ENCODE measurements at places on chromosomes 5 and 9. TPM values are rescaled to one million over a fixed set of nuclear protein-coding genes. Genes with fewer than 3 reads are reported as not detected.
A peak's percentile ranks its signal among the peaks of the same experiment; 100 is the strongest.

GRCh38 chr5:74629326-74629725, 11.2 kb downstream of the ENC1 start:
- no peak for DNase-seq

- DNase-seq = no peak
Observed at GRCh38 chr9:27722866-27723265, 149.6 kb upstream of the C9orf72 start.

GRCh38 chr9:104958751-104959150, 30.8 kb upstream of the ABCA1 start:
- no peak for DNase-seq

GRCh38 chr5:76571559-76571958, 51.6 kb downstream of the F2RL2 start:
- no peak for DNase-seq

DNA sequence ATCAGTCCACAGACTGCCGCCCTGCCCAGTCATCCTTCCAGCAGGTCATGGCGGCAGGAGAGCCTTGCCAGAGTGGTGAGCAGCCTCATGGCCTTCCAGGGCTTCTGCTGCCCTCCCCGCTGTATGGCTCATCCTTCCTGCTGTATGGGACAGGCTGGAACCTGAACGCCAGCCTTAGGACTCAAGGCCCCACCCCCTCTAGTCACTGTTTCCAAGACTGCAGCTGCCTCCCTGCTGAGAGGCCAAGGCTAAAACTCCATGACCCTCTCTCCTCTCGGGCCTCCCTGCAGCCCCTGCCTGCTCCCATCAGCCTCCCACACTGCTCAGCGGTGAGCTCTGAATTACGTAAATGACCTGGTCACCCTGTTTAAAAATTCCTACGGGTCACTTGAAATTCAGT, 227.5 kb downstream of the AGTPBP1 start:
- no peak for DNase-seq

- no peak for DNase-seq
Observed at GRCh38 chr5:51651889-51652288, 268.6 kb downstream of the ISL1 start.

DNA sequence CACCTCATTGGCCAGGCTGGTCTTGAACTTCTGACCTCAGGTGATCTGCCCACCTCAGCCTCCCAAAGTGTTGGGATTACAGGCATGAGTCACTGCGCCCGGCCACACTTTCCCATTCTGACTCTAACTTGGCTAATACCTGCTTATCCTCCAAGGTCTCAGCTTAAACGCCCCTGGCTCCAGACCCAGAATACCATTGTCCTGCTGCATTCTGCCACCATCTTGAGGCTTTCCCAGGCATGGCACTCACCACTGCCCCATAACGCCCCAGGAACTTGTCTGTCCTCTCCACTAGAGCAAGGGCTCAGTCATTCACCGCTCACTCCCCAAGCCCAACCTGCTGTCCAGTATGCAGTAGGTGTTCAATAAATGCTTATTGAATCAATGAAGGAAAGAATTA, 39.8 kb downstream of the CAMK2A start:
- no peak for DNase-seq

GRCh38 chr5:128870373-128870772, 94.9 kb upstream of the SLC27A6 start:
- no peak for DNase-seq

- DNase-seq = no peak
Observed at GRCh38 chr5:158669275-158669674, 430.4 kb downstream of the EBF1 start.

GRCh38 chr9:112396416-112396815, 16.5 kb downstream of the HSDL2 start:
- DNase-seq = no peak

DNA sequence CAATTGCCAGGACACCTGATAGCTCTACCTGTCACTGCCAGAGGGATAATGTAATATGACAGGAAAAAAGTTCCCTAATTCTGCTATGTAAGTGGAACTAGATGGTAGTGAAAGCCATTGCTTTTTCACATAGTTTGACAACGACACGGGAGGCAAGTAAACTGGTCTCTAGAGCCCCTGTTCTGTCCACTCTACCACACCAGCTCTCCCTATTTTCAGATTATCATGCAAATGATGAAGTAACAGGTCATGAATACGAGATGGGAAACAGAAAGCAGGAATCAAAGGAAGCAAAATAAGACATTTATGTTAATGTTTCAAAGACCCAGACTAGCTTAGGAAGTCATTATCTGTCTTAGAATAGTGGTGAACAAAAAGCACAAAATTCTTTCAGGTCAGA, 56.2 kb downstream of the TAF11L14 start:
- DNase-seq = no peak

- DNase-seq = no peak
Observed at GRCh38 chr5:161278739-161279660, 267.5 kb downstream of the GABRB2 start.

GRCh38 chr5:105735704-105736103, 1935.0 kb downstream of the EFNA5 start:
- DNase-seq = no peak

DNA sequence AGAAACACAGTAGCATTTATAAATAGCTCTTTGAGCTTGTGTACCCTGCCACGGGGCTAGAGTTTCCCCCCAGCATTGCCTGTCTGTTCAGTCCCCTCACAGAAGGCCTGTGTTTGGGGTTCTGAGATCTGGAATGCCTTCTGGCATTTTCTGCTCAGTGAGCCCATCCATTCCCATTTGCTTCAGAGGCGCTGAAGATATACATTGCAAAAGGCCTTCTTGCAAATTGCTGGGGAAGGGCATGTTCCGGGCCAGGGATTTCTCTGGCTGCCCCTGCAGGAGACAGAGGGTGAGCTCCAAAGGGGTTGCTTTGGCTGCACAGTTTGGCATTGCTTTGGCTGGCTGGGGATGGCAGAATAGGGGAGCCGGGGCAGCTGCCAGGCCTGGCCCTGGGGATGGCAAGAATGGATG, 308.4 kb downstream of the MSX2 start:
- no peak for DNase-seq

GRCh38 chr9:23850690-23851629, 24.9 kb upstream of the ELAVL2 start:
- peak; percentile 2 for DNase-seq

DNA sequence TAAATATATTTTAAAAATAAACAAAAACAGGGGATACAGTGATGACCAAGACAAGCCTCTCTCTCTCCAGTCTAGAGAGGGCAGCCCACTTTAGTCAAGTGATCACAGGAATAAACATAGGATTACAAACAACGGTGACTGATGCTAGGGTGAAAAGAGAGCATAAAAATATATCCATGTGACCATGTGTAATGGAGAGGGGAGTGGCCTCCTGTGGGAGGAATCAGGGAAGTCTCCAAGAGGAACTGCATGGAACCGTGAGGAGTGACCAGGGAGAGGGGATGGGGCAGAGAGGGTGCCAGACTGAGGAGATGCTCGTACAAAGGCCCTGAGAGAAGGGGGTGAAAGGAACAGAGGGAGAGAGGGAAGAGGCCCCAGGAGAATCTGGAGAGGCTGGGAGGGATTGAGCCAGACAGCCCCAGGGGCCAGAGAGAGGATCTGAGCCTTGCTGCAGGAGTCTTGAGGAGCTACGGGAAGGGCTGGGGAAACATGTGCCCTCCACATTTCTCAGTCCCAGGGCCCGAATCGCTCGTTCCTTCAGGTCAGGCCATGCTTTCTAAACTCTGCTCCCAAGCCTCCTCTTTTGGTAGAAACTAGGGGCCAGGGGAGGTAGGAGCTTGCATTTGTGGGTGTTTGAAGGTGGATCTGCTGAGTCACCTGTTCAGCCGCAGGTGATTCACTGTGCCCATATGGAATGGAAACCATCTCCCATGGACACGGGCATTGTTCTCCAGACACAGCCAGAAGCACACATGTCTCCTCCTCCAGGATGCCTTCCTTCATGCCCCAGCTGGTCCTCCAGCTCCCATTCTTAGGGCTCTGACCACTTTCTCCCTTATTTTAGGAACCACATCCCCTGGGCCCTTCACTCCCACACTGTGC, 63.8 kb downstream of the PAX5 start:
- DNase-seq = peak; percentile 22

DNA sequence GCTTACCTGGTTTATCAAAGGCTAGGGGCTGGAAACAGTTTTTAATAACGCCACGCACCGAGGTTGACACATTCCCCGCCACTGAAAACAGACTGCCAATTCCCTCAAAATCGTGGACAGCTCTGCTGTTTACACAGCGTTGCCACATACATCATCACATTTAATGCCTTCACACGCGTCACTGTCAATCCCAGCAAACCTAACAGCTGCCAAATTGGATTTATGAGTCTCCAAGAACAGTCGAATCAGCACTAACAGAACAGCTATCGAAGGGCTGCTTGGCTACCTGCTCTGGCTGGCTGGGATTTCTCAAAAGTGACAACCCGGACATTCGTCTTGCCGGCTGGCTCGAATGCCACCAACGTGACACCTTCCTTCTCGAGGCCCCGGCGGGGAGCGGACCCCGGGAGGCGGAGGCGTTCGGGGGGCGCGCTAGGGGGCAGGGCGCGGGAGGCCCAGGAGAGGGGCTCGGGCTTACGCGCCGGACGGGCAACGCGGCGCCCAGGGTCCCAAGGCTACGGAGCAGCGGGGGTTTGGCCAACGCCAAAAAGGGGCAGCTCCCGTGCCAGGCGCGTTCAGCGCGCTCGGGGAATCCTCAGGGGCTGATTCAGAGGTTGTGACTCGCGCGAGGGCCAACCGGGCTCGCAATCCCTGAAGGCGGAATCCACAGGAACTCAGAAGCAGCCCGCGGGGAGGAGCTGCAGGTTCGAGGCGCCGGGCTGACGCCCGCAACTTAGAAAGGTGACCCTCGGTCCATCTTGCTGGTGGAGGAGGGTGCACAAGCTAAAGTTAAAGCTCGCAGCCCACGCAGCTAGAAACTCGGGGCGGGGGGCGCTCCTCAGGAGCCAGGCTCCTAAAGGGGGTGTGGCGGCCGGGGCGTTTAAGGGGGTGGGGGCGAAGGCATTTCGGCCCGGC, 1.2 kb downstream of the CDC14B start:
- DNase-seq = peak; percentile 48

- no peak for DNase-seq
Observed at GRCh38 chr9:125074976-125075375, 68.4 kb downstream of the SCAI start.

- DNase-seq = no peak
Observed at GRCh38 chr9:106535439-106535838, 327.5 kb upstream of the ZNF462 start.

DNA sequence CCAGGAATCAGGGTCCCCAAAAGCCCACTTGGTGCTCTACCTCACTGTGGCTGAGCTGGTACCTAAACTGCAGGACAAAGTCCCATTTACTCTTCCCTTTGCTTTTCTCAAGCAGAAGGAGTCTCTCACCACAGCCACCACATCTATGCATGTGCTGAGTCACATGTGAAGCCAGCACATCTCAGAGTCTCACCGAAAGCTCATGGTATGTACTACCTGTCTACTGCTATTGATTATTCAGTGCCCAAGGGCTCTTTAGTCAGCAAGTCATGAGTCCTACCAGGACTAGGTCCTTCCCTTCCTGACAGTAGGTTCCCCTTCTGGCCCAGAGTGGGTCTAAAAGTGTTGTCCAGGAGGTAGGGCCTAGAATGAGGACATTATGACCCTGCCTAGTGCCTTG, 130.7 kb upstream of the NTRK2 start:
- no peak for DNase-seq

DNA sequence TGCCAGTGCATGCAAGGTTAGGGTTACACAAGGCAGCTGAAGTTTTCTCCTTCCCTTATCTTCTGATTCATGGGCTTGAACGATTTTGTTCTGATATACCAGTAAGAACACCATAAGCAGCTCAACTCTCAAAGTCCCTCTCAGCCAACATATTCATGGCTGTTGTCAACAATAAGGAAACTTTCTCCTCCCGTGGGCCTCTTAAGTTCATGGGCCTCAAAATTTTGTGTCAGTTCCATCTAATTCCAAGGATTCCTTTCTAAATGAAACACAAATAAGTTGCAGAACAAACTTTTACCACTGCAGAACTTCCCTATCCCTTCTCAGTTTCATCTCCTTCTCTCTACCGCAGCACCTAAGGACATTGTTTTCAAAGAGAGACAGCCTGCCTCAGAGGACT, 23.6 kb upstream of the CAST start:
- no peak for DNase-seq

GRCh38 chr9:124205686-124206352, 51.9 kb upstream of the NEK6 start:
- DNase-seq = no peak

GRCh38 chr5:14006823-14007520, 62.5 kb upstream of the DNAH5 start:
- no peak for DNase-seq

DNA sequence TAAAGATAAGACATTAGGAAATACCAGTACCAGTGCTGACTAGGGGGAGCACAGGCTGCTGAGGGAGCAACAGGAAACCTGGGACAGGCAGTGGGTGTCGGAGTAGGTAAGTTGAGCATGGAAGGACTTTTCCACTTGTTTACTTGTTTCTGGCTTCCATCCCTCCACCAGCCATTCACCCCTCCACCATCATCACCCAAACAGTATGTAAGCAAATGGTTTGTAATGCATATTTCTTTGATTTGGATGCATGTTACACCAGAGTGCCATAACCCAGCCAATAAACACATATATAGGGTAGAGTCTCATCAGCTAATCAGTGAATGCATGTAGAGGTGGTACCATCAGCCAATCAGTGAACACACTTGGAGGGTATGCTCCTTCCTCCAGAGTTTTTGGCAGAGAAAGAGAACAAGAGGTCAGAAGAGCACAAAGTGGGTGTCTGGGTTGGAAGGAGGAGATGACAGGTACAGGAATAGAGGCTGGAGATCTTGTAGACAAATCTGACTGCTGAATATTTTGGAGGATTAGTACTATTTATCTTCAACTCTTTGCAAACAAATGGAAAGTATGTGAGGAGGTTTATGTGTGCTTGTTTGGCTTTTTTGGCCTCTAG, 37.7 kb upstream of the PDE8B start:
- peak; percentile 13 for DNase-seq

GRCh38 chr9:112503170-112503569, 16.5 kb downstream of the KIAA1958 start:
- DNase-seq = no peak

DNA sequence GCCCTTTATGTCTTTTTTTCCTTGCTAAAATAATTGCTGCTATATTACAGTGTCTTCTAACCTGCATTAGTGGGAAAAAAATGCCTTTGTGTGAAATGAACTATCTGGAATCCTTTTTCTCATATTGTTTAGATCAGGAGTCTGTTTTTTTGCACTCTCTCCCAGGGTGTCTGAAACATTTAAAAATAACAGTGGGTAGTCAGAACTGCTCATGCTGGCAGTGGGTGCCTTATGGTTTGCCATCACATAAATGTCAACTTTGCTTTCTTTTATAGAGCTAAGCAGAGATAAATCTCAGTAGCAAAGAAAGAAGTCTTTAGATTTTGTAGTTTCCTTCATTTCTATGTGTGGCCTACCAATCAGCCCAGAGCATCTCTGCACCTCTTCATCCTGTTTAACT, 347.8 kb upstream of the RGMB start:
- DNase-seq = no peak

Gene QRFP
- polyA plus RNA-seq = not detected

Gene PCDHB7
- 0.03 TPM for polyA plus RNA-seq

Gene C7
- polyA plus RNA-seq = not detected

Gene FAM151B
- 2.3 TPM for polyA plus RNA-seq

Gene POLR3G
- polyA plus RNA-seq = 17.5 TPM

Gene NIM1K
- 0.06 TPM for polyA plus RNA-seq

Gene IRGM
- polyA plus RNA-seq = not detected

Gene ERBIN
- 25.6 TPM for polyA plus RNA-seq

Gene FOXD4L5
- polyA plus RNA-seq = 0.16 TPM

Gene FBP2
- polyA plus RNA-seq = not detected

Gene C5orf58
- polyA plus RNA-seq = not detected

Gene C1QTNF2
- polyA plus RNA-seq = 0.06 TPM

Gene FREM1
- not detected for polyA plus RNA-seq

Gene HK3
- 0.17 TPM for polyA plus RNA-seq

Gene GDA
- 0.33 TPM for polyA plus RNA-seq
